ENCODE measurements at places on chromosomes 3 and 15.
A peak's percentile ranks its signal among the peaks of the same experiment; 100 is the strongest.

DNA sequence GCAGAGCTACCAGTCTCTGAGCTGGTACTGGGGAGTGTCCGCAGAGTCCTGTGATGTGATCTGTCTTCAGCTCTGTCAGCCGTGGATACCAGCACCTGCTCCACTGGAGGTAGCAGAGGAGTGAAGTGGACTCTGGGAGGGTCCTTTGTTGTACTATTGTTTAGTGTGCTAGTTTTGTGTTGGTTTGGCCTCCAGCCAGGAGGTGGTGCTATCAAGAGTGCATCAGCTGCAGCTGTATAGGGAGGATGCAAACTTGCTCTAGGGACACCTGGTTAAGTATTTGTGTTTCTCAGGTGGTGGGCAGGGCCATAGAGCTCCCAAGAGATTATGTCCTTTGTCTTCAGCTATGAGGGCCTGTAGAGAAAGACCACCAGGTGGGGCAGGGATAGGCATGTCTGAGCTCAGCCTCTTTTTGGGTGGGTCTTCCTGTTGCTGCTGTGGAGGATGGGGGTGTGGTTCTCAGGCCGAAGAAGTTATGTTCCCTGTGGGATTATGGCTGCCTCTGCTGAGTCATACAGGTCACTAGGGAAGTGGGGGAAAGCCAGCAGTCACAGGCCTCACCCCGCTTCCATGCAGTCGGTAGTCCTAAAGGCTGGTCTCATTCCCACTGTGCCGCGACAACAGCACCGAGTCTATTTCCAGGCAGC, 443.2 kb upstream of the TBL1XR1 start:
- DNase-seq: no peak

- no peak for DNase-seq
These were observed 142.3 kb upstream of the TPM1 start for GRCh38 chr15:62900071-62900802.

- no peak for DNase-seq
These were observed 174.1 kb upstream of the SLCO3A1 start for GRCh38 chr15:91679447-91679846.

DNA sequence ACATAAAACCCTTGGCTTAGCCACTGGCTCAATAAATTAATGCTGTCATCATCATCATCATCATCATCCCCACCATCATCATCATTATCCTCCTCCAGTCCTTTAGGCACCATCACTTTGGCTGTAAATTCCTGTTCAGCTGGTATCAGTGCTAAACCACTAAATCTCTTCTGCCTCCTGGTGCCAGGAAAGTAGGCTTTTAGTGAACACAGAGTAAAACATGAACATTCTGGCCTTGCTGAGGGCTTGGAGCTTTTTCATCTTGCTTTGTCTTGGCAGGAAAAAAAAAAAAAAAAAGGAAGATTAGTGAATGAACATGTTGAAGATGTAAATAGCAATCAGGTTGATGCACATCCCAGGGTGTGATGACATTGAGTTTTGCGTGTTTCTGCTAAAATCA, 67.3 kb upstream of the EIF1B start:
- DNase-seq: no peak

GRCh38 chr3:172622916-172623700, 87.8 kb downstream of the NCEH1 start:
- DNase-seq: peak; percentile 34

DNA sequence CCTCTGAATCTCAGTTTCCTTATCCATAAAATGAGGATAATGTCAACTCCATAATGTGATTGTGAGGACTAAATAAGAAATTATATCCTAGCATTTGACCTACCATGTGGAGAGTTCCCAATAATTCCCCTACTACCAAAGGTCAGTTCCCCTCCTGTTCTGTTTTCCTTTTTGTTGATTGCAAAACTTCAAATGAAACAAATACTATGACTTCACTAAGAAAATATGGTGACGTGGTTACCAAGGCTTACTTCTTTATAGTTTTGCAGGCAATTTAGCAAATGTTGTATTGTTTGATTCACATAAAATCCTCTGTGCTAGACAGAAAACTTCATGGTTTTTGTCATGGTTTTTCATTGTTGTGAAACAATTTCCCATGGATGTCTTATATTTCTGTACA, 153.8 kb upstream of the RORA start:
- DNase-seq: no peak

Measured in HEK293T (cell line).